Cortex of kidney (tissue), 1 donor: ENCODE measurements at places on chromosomes 12 and 14.

DNA sequence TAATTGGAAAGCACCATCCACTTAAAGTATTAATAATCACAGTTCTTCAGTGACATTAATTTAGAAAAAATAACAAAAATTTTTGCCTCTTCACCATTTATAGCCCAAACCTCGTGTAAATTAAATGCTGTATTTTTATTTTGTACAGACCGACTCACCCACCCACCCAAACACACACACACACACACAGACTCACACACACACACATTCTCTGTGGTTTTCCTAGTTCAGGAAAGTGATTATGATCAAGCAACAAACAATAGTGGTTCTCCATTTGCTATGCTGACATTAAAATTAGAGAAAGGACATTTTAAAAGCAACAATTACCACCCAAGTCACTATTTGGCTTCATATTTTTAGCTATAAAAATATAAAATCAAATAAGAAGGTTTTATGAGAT, 112.5 kb upstream of the FLRT2 start:
- no peak for DNase-seq

- no peak for DNase-seq
Observed at GRCh38 chr12:108419949-108420348, 80.8 kb upstream of the CMKLR1 start.

GRCh38 chr12:53975064-53975471, 314 bp upstream of the HOTAIR start:
- DNase-seq = no peak

GRCh38 chr12:11555743-11556625, 93.5 kb upstream of the ETV6 start:
- no peak for DNase-seq

DNA sequence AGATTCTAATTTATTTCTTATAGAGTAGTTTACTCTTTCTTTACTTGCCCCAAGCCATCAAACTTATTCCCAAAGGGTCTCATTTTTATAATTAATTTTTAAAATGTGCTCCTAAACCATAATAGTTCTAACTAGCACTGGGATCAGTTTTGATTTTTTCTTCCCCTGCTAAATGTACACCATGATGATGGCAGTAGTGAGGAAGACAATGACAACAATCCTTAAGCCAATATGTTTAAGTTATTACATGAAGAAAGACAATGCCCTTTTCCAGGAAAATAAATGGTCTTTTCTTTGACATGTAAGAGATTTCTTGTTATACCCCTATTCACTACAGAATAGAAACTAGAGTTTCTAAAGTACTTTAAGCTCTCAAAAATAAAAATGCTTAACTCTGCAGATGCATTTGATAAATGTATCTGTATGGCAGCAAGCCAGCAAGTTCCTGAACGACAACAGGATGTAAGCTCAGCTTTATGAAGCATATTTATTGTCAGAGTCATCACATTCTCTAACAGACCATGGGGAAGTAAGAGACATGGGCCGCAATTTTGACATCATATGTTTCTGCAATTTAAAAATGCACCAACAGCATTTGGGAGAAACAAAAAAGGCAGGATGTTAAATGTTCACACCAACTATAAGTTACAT, 36.0 kb upstream of the SNX6 start:
- DNase-seq = no peak

GRCh38 chr12:126936181-126936851, 1330.7 kb upstream of the TMEM132C start:
- no peak for DNase-seq

- no peak for DNase-seq
Observed at GRCh38 chr12:67649261-67649569, 670 bp downstream of the DYRK2 start.

GRCh38 chr12:25187781-25188180, 7.2 kb downstream of the DNAI7 start:
- DNase-seq = no peak

GRCh38 chr14:23582906-23583760, 4.5 kb upstream of the JPH4 start:
- no peak for DNase-seq

- no peak for DNase-seq
Observed at GRCh38 chr14:33773205-33774030, 177.5 kb downstream of the EGLN3 start.
